Suprapubic skin (tissue), 4 donors: ENCODE measurements at places on chromosomes 16 and 17. TPM values are rescaled to one million over a fixed set of nuclear protein-coding genes. Genes with fewer than 3 reads are reported as not detected.

DNA sequence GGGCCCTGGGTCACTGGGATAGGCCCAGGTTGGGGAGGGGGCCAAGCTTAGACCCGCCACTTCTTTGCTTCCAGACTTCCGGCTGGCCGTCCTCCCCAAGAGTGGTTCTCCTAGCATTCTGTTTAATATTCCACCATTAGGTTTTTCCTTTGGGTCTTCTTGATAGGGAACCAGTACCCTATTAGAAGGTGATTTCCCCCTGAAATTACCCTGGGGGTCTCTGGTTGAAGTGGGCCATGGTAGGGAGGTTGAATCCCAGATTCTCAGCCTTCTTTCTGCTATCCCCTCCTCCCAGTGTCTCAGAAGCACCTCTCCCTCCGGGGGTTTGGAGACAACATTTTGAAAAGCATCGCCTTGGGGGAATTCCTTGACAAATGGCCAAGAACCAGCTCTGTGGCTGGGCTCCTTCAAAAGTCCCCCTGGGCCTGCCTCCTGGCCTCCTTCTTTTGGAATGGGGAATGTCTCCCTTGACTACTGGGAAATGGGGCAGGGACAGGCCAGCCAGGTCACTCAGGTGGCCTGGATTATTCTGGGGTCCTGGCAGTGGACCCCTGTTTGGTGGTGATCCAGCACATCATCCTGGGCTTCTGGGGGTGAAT is 5.7 kb downstream of the LASP1 start:
- no peak for DNase-seq

- DNase-seq: no peak
Observed at GRCh38 chr16:24755201-24755874, 25.9 kb downstream of the TNRC6A start.

- DNase-seq: no peak
Observed at GRCh38 chr17:82924812-82925211, 85.0 kb upstream of the ZNF750 start.

DNA sequence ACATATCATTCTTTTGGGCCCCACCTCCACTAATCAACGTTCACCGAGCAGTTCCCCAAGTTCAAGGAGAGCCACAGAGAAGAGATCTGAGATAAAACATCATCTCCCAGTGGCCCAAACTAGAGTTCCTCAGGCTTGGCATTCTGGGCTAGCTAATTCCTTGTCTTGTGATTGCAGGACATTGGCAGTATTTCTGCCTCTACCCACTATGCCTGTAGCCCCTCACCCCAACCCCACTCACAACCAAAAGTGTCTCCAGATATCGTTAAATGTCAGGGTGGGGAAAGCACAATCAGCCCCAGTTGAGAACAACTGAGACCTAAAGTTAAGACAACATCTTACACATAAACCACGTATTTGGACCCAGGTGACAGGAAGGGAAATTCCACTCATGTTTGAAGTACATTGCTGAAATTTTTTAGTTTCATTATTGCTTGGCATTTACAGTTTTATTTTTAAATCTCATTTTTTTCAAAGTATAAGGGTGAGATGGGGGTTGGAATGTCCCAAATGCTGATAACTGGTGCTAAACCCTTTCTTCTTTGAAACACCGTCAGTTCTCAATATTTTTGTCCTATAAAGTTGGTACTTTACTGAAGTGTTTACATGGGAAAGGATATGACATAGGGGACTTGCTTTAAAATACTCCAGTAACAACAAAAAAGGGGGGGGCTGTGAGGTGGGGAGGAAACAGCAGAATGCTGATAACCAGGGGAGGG is 13.6 kb downstream of the ZC3H7A start:
- DNase-seq: no peak

Gene ARHGDIG
- not detected for total RNA-seq

Gene SLC52A1
- 5.4 TPM for total RNA-seq

Gene ITGB4
- 583 TPM for total RNA-seq

Gene ATP1B2
- 0.49 TPM for total RNA-seq
